ENCODE measurements at places on chromosomes 3 and 15.

- DNase-seq: no peak
These were observed 8.6 kb upstream of the CERS3 start for GRCh38 chr15:100537331-100537730.

- DNase-seq: no peak
These were observed 65.2 kb downstream of the LSM3 start for GRCh38 chr3:14243782-14244181.

DNA sequence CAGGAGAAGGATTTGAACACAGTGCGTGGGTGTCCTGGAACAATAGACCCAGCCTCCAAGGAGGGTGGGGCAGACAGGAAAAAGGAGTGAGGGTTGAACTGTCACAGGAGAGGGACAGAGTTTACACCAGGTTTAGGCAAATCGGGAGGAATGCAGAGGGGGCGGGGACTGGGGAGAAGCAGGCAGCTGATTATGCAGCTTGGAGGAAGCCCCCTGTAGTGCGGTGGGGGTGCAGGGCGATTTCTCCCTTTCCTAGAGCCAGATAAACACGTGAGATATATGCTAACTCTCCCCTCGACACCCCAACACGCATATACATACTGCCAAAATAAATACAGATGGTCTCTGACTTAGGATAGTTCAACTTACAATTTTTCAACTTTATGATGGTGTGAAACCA lies 108.6 kb upstream of the PRR20G start:
- no peak for DNase-seq

GRCh38 chr3:64488939-64489338 lies 198.9 kb downstream of the ADAMTS9 start:
- no peak for DNase-seq

DNA sequence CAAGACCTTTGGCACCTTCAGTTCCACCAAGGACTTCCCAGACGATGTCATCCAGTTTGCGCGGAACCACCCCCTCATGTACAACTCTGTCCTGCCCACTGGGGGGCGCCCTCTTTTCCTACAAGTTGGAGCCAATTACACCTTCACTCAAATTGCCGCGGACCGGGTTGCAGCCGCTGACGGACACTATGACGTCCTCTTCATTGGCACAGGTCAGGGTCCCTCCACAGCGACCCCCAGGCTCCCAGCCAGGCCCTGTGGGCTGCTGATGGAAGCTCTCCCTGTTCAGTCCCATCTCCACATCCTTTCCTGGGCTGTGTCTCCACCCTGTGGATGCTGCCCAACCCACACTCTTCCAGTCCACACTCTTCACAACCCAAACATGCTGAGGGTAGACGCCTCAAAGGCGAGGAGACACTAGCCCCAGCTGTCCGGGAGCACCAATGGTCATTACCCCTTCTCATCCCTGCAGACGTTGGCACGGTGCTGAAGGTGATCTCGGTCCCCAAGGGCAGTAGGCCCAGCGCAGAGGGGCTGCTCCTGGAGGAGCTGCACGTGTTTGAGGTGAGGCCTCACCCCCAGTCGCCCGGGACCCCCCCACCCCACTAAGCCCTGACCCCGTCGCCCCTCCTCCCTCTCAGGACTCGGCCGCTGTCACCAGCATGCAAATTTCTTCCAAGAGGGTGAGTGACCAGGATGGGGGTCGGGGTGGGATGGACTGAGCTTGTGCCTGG lies 4.3 kb upstream of the LSMEM2 start:
- no peak for DNase-seq

- no peak for DNase-seq
These were observed 42.1 kb upstream of the TASOR start for GRCh38 chr3:56725175-56725574.

GRCh38 chr3:195282961-195283360 lies 12.0 kb upstream of the XXYLT1 start:
- DNase-seq: no peak

GRCh38 chr3:7306901-7307300 lies 446.0 kb downstream of the GRM7 start:
- no peak for DNase-seq

DNA sequence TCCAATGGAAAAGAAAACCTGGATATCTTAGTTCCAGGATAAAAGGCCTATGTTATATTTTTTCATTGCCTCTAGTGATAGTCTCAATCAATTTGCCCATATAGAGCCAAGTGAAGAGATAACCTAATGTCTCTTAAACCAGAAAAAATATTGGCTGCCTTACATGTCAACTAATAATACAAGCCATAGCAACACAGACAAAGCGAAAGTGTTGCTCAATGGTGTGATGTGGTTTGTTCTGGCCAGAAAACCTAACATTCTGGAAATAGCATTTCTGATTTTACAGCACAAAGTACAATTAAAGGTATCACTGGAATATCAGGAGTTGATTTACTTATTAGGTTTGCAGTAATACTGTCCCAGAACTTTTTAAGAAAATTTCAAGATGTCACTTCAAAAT lies 101.5 kb downstream of the ATP8B4 start:
- DNase-seq: no peak

DNA sequence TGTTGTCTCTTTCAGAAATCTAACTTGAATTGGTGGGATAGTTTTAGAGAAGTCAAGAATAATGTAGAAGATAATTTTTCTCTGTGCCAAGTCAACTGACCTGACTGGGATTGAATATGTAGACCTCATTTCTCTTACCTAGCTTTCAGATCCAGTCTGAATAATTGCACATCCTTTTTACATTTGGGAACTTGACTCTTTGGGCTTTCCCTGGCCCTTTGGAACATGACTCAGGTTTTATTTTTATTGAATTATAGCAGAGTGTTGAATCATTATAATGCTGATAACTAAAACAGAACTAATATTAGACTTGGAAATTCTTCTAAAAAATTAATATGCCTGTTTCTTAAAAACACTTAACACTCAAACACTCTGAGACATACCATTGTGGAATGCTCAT lies 76.5 kb downstream of the PFN2 start:
- no peak for DNase-seq

DNA sequence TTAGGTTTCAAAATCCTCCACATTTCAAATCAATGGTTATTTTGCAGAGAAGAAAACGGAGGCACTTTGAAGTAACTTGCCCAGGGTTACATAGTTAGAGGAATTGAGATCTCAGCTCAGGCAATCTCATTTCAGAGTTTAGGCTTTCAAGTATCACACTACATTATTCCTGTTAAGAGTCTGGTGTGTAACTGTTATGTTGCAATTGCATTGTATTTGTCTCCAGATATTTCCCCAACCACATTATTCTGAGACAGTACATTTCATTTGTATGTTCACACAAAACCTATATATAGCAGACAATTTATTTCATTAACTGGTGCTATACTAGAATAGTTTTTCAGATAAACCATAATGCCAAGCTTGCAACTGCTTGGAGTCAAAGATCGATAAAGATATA lies 154.2 kb upstream of the TSPAN3 start:
- no peak for DNase-seq

DNA sequence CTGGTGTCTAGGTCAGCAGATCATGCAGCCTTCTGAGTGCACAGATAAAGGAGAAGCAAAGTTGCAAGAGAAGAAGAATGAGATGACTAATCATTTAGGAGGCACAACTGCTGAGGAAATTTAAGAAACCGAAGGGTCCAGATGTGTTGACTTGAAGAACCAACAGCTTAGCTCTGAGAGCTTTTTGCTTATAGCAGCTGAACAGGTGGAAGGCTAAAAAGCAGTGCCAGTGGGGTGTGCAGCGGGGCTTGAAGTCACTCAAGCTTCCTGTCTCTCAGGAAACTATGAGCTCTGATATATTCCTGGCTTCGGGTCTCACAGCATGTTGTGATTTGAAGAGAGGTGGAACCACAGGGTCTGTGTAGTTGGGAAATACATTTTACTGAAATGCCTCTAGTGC lies 305.7 kb downstream of the RYR3 start:
- DNase-seq: no peak

DNA sequence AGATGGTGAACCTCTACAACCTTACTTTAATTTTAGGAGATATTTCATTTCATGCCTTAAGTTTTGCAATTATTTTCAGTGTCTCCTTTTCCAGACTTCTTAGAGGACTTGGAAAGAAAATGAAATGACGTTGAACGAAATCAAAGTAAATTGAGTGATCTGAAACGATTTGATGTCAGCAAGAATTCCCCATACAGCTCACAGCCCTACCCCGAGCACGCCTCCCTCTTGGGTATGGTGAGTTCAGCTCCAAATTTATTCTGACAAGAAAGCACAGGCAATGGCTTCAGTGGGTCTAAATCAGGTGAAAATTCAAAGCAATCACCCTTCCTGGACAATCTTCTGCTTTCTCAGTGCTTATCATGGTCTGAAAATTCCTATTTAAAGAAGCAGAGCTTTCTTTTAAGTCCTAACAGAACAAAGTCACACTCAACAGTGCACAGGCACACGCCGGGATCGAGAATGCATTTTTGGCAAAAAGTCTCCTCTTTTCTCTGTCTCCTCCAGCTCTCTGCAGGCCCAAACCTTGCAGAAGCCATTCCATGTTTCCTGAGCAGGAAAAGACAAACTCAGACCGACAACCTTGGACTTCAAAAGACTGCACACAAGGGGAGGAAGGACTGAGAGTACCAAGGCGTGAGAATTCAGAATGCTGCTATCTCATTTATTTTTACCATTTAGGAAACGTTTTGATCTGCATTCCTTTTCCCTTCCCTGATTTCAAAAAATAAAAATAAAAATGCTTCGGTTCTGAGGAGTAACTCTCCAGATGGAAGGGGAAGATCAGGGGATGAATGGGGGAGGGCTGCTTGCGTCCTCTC lies 72.0 kb downstream of the CCNL1 start:
- no peak for DNase-seq

- DNase-seq: no peak
These were observed 21.6 kb downstream of the MTHFS start for GRCh38 chr15:79875213-79875612.

DNA sequence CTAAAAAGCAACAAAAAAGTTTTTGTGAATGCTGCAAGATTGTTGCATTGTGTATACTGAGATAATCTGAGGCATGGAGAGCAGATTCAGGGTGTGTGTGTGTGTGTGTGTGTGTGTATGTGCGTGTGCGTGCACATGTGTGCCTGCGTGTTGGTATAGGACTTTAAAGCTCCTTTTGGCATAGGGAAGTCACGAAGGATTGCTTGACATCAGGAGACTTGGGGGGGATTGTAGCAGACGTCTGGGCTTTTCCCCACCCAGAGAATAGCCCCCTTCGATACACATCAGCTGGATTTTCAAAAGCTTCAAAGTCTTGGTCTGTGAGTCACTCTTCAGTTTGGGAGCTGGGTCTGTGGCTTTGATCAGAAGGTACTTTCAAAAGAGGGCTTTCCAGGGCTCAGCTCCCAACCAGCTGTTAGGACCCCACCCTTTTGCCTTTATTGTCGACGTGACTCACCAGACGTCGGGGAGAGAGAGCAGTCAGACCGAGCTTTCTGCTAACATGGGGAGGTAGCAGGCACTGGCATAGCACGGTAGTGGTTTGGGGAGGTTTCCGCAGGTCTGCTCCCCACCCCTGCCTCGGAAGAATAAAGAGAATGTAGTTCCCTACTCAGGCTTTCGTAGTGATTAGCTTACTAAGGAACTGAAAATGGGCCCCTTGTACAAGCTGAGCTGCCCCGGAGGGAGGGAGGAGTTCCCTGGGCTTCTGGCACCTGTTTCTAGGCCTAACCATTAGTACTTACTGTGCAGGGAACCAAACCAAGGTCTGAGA lies 4.7 kb downstream of the BHLHE40 start:
- peak; percentile 75 for DNase-seq

- DNase-seq: no peak
These were observed 50.1 kb downstream of the NR1I2 start for GRCh38 chr3:119831941-119832371.

- no peak for DNase-seq
These were observed 20.0 kb downstream of the TAFA4 start for GRCh38 chr3:68912376-68912775.

DNA sequence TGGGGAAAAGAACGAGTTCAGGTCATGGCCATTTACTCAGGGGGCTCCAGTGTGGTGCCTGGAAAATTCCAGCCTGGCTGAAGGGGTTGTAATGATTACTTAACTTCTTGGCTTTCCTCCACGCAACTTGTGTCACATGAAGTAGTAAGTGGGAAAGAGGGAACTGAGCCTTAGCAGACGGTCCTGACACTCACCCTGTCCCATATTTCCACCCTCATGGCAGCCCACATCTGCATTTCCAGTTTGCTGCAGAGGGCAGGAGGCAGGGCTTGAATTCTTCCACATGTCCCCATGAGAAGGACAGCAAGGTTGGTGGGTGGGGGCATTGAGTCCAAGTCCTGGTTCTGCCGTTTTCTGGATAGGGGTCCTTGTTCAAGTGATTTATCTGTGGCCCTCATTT lies 7.8 kb upstream of the CAMP start:
- DNase-seq: no peak

DNA sequence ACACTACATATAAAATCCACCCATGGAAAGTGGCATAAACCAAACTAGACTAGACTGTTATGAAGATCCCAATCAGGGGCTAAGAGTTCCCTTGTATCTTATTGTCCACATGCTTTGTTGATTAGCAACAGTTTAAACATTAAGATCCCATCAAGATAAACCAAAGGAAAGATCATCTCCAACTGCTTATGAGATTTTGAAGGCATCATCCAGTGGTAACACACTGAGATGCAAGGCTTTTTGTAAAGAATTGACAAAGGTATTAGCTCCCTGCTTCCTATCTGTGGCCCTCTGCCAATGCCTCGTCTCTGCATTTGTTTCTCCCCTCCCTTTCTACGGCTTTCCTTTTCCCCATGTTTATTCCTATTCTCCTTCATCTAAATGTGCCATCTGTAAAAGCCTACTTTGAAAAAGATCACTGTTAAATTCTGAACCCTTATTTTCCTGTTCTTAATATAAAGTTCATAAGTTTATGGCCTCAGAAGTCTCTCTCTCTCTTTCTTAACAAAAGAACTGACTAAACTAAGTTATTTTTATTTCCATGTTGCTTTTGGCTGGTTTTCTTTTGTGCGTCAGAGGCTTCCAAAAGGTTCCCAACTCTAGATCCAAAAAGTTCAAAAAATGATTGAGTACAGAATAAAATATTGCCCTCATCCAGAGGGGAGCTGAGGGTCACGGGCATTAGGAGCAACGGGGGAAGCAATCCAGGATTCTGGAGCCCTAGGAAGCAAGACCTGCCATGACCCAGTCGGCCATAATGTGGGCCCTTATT lies 5.5 kb downstream of the PLD1 start:
- DNase-seq: no peak

DNA sequence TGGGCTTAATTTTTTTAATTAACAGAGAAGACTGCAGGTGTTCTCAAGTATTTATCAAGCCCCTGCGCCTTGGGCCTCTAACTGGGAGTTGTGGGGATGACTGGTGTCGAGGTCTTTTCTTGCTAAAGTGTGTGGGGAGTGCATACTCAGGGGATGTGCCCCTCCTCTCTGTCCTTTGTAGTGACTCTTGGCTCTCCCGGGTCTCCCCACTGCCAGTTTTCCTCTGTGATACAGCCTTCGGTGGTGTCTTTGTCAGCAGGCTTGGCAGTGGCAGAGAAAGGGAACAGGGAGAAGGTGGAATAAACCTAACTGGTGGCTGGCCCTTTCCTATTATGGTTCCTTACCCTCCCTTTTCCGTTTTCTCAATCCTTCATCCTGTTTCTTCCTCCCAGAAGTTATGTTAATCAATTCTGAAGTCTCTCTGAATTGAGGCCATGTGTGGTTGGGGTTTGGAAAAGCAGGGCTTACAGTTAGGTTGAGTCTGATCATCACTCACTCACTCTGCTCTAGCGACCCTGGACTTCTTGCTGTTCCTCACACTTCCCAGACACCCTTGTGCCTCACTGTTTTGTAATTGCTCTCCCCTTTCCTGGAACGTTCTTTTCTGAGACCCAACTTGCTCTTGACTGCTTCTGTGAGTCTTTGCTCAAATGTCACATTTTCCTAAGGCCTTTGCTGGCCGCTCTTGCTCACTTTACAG lies 158.1 kb downstream of the PTPRG start:
- no peak for DNase-seq

- DNase-seq: no peak
These were observed 582.0 kb upstream of the SEMA6D start for GRCh38 chr15:47135267-47135666.

- DNase-seq: no peak
These were observed 53.3 kb downstream of the RARB start for GRCh38 chr3:25481386-25481785.
